DMS153 (cell line): ENCODE measurements at places on chromosomes 12 and 14.

DNA sequence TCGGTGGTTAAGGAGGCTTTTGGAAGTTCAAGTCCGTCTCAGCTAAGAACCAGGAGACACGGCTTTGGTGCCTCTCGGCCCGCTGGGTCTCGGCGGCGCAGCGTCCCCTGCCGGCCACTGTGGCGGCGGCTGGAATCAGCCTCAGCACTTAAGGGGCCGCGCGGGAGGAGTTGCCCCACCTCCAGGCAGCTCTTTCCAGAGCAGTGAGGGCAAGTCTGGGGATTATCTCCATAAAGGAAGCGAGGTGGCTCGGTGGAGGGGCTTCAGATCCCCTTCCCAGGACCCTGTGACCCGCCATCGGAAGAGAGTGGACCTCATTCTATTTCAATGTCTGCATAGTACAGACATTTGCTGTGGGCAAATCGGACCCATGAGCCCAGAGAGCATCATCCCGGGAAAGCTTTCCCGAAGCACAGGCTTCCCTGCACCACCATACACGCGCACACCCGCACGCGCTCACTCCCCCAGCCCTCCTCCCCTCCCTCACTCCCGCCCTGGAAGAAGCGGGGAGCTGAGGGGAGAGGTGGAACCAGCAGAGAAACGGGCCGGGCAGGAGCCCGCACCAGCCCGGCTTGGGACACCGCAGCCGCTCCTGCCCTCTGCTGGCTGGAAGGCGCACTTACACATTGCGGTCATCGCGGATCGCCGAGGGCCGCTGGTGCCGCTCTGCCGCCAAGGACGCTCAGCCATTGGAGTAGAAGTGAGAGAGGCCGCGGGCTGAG lies 15.9 kb downstream of the RNASE2 start:
- DNase-seq, result peak; percentile 46

GRCh38 chr12:12025799-12026386 lies 44.8 kb upstream of the BCL2L14 start:
- peak; percentile 30 for DNase-seq

GRCh38 chr14:85241022-85241855 lies 288.7 kb upstream of the FLRT2 start:
- DNase-seq, result no peak

- no peak for DNase-seq
Measured at GRCh38 chr14:66069036-66069435, 417.1 kb upstream of the CCDC196 start.

DNA sequence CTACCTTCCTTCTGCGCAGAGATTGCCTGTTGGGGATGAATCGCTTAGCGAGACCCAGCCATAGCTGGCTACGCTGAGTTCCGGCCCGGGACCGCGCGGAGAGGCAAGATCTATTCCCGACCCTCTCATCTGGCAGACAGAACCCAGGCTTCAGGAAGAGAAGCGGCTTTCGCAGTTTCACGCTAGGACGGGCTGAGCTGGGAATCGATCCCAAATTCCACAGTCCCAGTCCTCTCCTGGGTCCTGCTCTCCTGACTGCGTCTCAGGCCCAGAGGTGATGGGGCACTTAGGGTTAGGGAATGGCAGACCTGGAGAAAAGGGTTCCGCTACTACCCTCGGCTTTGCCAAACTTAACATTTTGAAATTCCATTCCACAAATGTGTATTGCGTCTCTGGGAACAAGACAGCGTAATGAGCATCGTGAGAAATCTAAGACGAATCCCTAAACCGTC lies 2.8 kb downstream of the PTPN21 start:
- DNase-seq, result no peak
